GM23338 (cell line): ENCODE measurements at places on chromosomes 3 and 15. TPM values are rescaled to one million over a fixed set of nuclear protein-coding genes. Genes with fewer than 3 reads are reported as not detected.
A peak's percentile ranks its signal among the peaks of the same experiment; 100 is the strongest.

DNA sequence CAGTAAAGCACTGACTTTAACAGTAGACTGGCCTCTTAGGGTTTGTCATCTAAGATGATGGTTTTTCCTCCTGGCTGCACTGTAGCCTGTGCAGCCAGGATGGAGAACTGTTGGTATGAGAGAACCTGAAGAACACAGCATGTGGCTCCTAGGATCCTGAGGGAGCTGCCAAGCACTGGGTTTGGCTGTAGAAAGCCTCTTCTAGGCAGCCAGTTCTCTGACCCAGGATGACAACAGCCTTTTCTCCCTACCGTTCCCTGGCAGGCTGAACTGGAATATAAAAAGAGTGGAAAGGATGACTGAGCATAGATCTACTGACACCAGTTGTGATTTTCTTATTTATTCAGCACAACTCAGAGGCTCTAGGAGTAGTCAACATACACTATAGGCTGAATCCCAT lies 34.3 kb upstream of the MANF start:
- H3K36me3 ChIP-seq = no peaks in the 10 kb centered on the region
- H3K27ac ChIP-seq = no peak overlapping the region
- no peak overlapping the region for H3K4me3 ChIP-seq
- no peak for DNase-seq
- H3K4me1 ChIP-seq = no peaks in the 10 kb centered on the region
- no peaks in the 10 kb centered on the region for H3K27me3 ChIP-seq

DNA sequence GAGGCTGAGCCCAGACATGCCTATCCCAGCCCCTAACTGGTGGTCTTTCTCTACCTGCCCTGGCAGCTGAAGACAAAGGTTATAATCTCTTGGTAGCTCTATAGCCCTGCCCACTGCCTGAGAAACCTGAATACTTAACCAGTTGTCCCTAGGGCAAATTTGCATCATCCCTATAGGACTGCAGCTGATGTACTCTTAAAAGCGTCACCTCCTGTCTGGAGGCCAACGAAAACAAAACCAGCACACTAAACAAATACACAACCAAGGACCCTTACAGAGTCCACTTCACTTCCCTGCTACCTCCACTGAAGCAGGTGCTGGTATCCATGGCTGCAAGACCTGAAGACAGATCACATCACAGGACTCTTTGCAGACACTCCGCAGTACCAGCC lies 98.0 kb downstream of the KCNAB1 start:
- H3K36me3 ChIP-seq = no peaks in the 10 kb centered on the region
- H3K27me3 ChIP-seq = no peaks in the 10 kb centered on the region
- no peak overlapping the region for H3K27ac ChIP-seq
- DNase-seq = no peak
- no peak overlapping the region for H3K4me3 ChIP-seq
- H3K4me1 ChIP-seq = no peaks in the 10 kb centered on the region

- H3K4me3 ChIP-seq = no peak overlapping the region
- peaks cover 11% of the 10 kb centered on the region for H3K4me1 ChIP-seq
- DNase-seq = no peak
Measured at GRCh38 chr3:149080011-149080698, 6.2 kb downstream of the HLTF start.

DNA sequence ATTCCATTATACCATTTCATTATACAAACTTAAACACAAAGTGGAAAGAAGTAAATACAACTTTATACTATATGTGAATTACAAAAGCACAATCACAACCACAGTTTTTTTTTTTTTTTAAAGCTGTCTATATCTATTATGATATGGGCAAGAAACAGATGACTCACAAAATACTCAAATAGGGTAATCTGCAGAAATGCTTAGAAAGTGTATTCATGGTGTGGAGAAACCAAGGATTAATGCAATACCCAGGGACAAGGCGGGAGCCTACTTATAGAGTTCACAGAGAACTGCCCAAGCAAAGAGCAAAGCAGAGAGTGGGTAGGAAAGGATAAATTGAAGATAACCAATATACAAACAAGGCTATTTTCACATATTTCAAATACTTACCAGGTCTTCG lies 332.0 kb downstream of the FHIT start:
- no peaks in the 10 kb centered on the region for H3K27me3 ChIP-seq
- H3K4me1 ChIP-seq = no peaks in the 10 kb centered on the region
- no peaks in the 10 kb centered on the region; the same call in 1 of the 2 replicates for H3K36me3 ChIP-seq

DTX3L gene
- total RNA-seq = 6.8 TPM in 2 replicates

GATA2 gene
- 0.12 and 0.83 TPM in 2 replicates for total RNA-seq

DNA sequence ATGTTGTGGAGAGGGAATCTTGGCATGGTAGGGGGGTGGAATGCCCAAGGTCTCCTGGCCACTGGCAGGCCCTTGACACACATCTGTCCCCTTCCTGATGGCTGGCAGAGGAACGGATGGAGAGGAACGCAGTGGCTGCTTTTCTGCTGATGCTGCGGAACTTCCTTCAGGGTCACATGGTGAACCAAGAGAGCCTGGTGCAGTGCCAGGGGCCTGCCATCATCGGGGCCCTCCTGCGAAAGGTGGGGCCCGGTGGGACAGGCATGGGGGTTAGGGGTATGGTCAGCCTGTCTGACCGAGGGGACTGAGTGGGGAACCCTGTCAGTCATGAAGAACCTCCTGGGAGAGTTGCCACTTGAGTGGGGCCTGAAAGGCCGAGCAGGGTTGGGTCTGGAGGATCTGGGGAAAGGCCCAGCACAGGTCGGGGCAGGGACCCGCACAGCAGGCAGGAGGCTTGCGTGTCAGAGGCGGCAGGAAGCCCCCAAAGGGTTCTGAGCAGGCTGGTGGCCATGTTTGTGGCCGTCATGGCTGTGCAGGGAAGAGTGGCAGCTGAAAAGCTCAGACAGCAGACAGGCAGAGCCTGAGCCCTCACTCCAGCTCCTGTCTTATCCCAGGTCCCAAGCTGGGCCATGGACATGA lies 18.1 kb downstream of the NBEAL2 start:
- no peaks in the 10 kb centered on the region for H3K27me3 ChIP-seq
- no peaks in the 10 kb centered on the region; the same call in 1 of the 2 replicates for H3K36me3 ChIP-seq
- no peaks in the 10 kb centered on the region for H3K4me1 ChIP-seq
- DNase-seq = no peak
- H3K4me3 ChIP-seq = no peak overlapping the region

DNA sequence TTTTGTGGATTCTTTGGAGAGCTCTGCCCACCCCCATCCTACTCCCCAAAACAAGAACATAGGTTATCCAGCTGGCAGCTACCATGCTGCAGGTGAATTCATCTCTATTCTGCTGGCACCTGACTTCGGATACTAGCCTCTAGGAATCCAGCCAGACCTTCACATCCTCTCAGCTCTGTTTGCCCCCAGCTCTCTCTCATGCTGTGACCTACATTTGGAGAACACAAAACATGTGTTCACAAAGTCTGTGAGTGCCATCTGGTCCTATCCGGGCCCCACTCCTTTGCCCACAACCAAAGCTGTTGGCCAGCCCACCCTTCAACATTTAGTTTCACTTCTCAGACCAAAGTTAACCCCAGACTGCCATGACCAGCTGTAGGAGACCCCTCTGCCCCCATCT lies 89.4 kb upstream of the C3orf80 start:
- no peaks in the 10 kb centered on the region for H3K27me3 ChIP-seq
- no peak for DNase-seq
- H3K27ac ChIP-seq = no peak overlapping the region
- H3K4me3 ChIP-seq = no peak overlapping the region
- no peaks in the 10 kb centered on the region for H3K36me3 ChIP-seq
- no peaks in the 10 kb centered on the region for H3K4me1 ChIP-seq

IL12A gene
- total RNA-seq = 0.31 and 0.69 TPM in 2 replicates

DNA sequence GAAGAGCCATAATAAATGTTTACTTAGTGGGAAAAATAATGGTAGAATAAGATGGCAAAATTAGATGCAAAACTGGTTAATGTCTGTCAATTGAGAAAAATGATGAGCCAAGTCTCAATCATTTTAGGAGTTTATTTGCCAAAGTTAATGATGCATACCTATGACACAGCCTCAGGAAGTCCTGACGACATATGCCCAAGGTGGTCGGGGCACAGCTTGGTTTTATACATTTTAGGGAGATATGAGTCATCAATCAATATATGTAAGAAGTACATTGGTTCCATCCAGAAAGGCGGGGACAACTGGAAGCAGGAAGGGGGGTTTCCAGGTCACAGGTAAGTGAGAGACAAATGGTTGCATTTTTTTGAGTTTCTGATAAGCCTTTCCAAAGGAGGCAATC lies 31.5 kb downstream of the CLEC3B start:
- peaks cover 13% of the 10 kb centered on the region for H3K4me1 ChIP-seq
- peaks cover 70% of the 10 kb centered on the region for H3K27me3 ChIP-seq
- no peak for DNase-seq
- H3K27ac ChIP-seq = no peak overlapping the region
- no peaks in the 10 kb centered on the region for H3K36me3 ChIP-seq

PLSCR5 gene
- total RNA-seq = not detected in 2 replicates

DNA sequence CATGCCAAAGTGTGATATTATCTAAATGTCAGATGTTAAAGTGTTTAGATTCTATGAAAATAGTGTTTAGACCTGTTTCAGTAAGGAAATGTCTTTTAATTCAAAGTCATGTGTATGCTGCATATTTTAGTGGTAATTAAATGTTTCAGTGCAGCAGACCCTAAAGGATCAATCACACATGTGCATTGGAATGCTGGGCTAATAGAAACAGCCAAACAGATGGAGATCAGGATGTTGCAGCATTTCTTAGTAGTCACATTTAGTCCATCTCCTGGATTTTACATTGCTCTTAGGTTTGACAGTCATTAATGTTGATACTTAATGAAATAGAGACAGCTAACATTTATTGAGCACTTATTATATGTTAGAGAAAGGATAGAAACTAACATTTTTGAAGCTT lies 18.5 kb downstream of the SPRED1 start:
- peaks cover 28% of the 10 kb centered on the region for H3K4me1 ChIP-seq
- H3K27me3 ChIP-seq = no peaks in the 10 kb centered on the region
- H3K36me3 ChIP-seq = no peaks in the 10 kb centered on the region; the same call in 1 of the 2 replicates
- no peak overlapping the region for H3K27ac ChIP-seq

GRCh38 chr3:56810577-56811545 lies 9.1 kb upstream of the ARHGEF3 start:
- no peaks in the 10 kb centered on the region for H3K36me3 ChIP-seq
- H3K4me1 ChIP-seq = no peaks in the 10 kb centered on the region
- H3K27ac ChIP-seq = no peak overlapping the region
- H3K27me3 ChIP-seq = no peaks in the 10 kb centered on the region

DNA sequence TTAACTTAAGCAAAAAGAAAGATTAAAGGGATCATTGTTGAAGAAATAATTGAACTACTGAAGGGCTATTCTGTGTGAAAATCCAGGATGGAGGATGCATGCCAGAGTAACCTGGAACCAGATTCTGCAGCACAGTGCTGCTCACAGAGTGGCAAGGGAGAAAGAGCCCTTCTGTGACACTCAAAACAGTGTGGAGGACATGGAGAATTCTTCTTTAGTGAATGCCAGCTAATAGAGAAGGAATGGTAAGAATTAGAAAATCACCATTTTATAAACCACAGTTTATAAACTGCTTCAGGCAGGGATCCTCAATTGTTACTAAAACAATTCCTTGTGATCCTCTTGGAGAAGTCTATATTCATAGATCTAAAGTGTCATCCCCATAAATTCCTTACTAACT lies 70.4 kb upstream of the ARHGEF26 start:
- no peak overlapping the region for H3K27ac ChIP-seq
- 0 out of 2 replicates have a peak, but pooled peaks cover under 1% of the 10 kb centered on the region for H3K4me1 ChIP-seq
- no peaks in the 10 kb centered on the region for H3K36me3 ChIP-seq
- DNase-seq = no peak
- no peaks in the 10 kb centered on the region for H3K27me3 ChIP-seq
- no peak overlapping the region for H3K4me3 ChIP-seq

SNTN gene
- total RNA-seq = not detected in 2 replicates

GRCh38 chr3:146929696-146930095 lies 324.6 kb upstream of the PLSCR5 start:
- no peak overlapping the region for H3K27ac ChIP-seq
- H3K27me3 ChIP-seq = no peaks in the 10 kb centered on the region
- no peak overlapping the region for H3K4me3 ChIP-seq
- no peaks in the 10 kb centered on the region for H3K36me3 ChIP-seq
- DNase-seq = no peak
- no peaks in the 10 kb centered on the region for H3K4me1 ChIP-seq

- H3K4me1 ChIP-seq = peaks cover 14% of the 10 kb centered on the region
- no peak overlapping the region for H3K4me3 ChIP-seq
- H3K27me3 ChIP-seq = no peaks in the 10 kb centered on the region
- no peak overlapping the region for H3K27ac ChIP-seq
- no peaks in the 10 kb centered on the region for H3K36me3 ChIP-seq
- DNase-seq = no peak
Measured at GRCh38 chr3:171821044-171821443, 10.8 kb upstream of the PLD1 start.

GRCh38 chr3:62566022-62566557 lies 192.7 kb upstream of the FEZF2 start:
- H3K4me3 ChIP-seq = no peak overlapping the region
- no peaks in the 10 kb centered on the region for H3K36me3 ChIP-seq
- H3K4me1 ChIP-seq = no peaks in the 10 kb centered on the region
- H3K27me3 ChIP-seq = no peaks in the 10 kb centered on the region

DNA sequence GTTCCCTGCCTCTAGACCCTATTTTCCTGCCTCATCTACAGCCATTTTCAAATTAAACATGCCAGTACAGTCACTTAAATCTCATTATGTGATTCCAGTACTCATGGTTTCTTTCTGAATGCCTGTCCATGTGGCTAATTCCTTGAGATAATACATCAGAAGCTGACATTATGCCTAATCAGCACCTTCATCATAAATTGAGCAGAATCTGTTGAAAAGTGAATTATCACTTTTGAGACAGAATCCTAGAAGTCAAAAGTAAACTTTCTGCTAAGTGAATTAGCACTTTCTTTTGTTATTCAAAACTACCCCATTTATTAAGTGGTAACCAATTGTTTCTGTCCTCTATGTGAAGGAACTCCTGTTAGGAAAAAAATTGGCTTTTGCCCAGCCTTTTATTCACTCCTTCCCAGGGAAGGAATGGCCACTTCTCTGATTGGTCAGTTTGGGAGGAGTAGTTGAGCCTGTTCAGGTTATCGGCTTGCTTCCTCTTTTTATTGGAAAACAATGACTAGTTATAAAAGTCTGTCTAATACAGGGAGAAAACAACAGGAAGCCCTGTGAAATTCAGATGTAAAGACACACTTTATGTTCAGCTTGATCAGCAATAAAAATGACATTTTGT lies 40.5 kb downstream of the OSTN start:
- DNase-seq = no peak
- peaks cover 53% of the 10 kb centered on the region for H3K4me1 ChIP-seq
- H3K36me3 ChIP-seq = no peaks in the 10 kb centered on the region
- no peak overlapping the region for H3K4me3 ChIP-seq
- 0 out of 2 replicates have a peak overlapping the region, but pooled peaks have one; percentile 66 for H3K27ac ChIP-seq

GRCh38 chr3:115975353-115975752 lies 352.0 kb downstream of the GAP43 start:
- H3K27me3 ChIP-seq = no peaks in the 10 kb centered on the region
- no peak overlapping the region for H3K4me3 ChIP-seq
- DNase-seq = no peak
- no peaks in the 10 kb centered on the region for H3K36me3 ChIP-seq
- peaks cover 10% of the 10 kb centered on the region; the same call in 1 of the 2 replicates for H3K4me1 ChIP-seq
- no peak overlapping the region for H3K27ac ChIP-seq

DNA sequence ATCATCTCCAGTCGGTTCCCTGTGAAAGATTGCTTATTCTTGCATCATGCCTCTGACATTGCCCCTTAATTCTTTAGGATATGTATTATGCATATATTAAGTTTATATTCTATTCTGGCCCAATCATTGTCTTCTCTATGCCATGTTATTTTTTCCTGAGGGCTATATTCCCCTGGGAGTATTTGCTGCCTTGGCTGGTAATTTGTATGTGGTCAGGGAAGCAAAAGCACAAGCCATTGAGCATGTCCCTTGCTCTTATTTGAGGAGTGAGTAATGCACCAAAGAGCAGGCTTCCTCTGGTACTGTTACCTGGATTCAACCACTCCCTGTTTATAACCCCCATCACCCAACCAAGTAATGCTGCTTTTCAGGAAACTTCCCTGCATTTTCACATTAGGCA lies 36.3 kb downstream of the STAC start:
- DNase-seq = no peak
- H3K27me3 ChIP-seq = no peaks in the 10 kb centered on the region
- H3K4me1 ChIP-seq = peaks cover 5% of the 10 kb centered on the region; the same call in 1 of the 2 replicates
- H3K36me3 ChIP-seq = no peaks in the 10 kb centered on the region
- H3K27ac ChIP-seq = no peak overlapping the region
- H3K4me3 ChIP-seq = no peak overlapping the region
